CD4-positive, alpha-beta memory T cell (primary cell): ENCODE measurements at places on chromosomes 11 and 22. TPM values are rescaled to one million over a fixed set of nuclear protein-coding genes. Genes with fewer than 3 reads are reported as not detected.

Gene MYO7A
- total RNA-seq = 0.20 TPM

DNA sequence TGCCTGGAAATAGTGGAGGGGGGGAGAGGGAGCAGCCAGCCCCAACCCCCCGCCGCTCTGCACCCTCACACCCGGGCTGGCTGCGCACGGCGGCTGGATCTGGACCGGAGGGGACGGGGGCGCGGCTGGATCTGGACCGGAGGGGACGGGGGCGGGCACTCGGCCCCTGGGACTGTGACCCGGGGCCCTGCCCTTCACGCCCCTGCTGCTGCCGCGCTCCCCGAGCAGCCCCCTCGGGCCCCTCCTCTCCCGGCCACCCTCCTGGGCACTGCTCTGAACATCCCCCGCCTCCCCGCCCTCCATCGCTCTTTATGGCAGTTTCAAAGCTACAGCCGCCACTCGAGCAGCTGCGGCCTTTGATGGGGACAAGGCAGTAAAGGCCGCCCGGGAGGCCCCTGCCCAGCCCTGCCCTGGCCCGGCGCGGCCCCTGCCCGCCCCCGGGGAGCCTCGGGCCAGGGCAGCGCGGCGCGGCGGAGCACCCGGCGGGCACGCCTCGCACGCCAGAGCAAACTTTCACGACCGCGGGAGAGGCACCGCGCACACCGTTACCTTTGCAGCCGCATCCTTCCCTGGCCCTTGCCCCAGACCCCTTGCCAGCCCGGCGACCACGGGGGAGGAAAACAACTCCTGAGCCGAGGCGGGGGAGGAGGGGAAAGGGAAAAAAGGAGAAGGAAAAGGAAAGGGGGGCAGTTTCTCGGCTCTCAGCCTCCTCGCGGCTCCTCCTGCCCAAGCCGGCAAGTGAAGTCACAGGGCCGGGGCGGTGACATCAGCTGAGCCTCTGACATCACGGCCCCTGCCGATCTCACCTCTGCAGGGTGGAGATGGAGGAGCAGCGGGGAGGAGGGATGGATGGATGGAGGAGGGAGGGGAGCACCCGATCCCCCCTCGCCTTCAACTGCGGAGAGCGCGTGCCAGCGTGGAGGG lies 13.1 kb upstream of the TCF20 start:
- DNase-seq = peak; percentile 53

DNA sequence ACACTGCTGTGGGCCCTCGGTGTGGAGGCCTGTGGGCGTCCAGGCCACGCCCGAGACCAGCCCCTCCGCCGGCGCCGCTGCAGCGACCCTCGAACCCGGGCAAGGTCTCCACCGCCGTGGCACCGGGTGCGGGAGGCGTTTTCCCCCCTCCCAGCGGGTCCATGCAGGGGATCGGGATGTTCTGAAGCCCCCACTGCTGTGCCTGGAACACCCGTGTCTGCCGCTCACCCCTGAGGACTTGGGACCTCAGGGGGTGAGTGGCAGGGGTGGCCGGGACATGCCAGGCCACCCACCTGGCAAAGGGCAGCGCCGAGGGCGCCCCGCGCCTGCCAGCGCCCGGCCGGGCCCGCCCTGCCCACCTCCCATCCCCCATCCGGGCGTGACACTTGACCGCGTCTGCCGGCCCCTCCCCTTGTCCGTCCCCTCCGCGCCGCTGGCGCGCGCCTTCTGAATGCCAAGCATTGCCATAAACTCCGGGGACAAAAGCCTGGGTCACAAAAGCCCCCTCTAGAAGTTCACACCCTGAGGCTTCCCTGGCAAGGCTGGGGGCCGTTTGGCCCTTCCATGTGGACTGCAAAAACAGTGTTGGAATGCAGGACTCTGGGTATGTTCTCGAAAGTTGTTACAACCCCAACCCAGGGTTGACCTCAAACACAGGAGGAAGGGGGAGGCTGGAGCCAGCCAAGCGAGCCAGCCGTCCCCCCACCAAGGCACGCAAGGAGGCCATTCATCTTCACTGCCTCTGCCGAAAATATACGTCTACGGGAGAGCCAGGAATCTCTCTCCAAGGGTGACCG lies 819 bp upstream of the KCNQ1OT1 start:
- no peak for DNase-seq

DNA sequence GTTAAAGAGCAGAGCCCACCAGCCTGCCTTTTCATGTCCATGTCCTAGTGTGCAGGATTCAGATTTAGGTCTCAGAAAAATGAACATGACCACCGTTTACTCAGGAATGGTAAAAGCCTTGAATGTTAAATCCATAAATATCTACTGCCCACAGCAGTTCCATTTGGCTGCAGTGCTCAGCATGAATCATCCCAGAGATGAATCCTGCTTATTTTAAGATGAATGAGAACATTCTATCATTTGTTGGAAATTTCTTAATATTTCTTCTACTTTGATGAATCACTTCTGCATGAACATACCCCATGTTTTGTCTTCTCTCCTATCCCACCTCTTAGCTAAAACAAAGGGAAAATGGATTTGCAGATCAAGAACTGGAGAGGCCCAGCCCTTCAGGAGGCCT lies 47.5 kb upstream of the AQP11 start:
- DNase-seq = no peak

GRCh38 chr11:15882876-15883454 lies 473.4 kb downstream of the SOX6 start:
- DNase-seq = no peak

DNA sequence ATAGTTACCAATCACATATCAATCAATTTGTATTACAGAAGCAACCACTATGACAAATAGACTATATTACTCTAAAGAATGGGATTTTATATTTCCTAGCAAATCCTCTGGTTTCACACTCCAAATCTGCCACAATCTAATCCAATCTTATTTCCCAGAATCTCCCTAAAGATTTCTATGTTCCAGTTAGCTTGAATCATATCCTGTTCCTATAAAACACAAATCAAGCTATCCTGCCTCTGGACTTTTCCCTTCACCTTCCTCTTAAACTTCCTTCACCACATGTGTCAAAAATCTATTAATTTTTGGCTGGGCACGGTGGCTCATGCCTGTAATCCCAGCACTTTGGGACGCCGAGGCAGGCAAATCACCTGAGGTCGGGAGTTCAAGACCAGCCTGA lies 50.0 kb downstream of the PIK3C2A start:
- no peak for DNase-seq

Gene C11orf86
- not detected for total RNA-seq

Gene SLC5A12
- not detected for total RNA-seq

Gene RTN4R
- total RNA-seq = 2.1 TPM

- no peak for DNase-seq
Observed at GRCh38 chr11:18704698-18705097, 6.1 kb downstream of the TMEM86A start.

- DNase-seq = no peak
Observed at GRCh38 chr22:16957781-16958180, 50.2 kb downstream of the GAB4 start.

- DNase-seq = no peak
Observed at GRCh38 chr22:35349704-35350538, 31.0 kb upstream of the HMOX1 start.

GRCh38 chr11:57374966-57375365 lies 6.0 kb downstream of the PRG3 start:
- DNase-seq = no peak

Gene KRTAP5-10
- total RNA-seq = not detected

GRCh38 chr11:77557553-77557952 lies 32.2 kb upstream of the AQP11 start:
- DNase-seq = no peak

DNA sequence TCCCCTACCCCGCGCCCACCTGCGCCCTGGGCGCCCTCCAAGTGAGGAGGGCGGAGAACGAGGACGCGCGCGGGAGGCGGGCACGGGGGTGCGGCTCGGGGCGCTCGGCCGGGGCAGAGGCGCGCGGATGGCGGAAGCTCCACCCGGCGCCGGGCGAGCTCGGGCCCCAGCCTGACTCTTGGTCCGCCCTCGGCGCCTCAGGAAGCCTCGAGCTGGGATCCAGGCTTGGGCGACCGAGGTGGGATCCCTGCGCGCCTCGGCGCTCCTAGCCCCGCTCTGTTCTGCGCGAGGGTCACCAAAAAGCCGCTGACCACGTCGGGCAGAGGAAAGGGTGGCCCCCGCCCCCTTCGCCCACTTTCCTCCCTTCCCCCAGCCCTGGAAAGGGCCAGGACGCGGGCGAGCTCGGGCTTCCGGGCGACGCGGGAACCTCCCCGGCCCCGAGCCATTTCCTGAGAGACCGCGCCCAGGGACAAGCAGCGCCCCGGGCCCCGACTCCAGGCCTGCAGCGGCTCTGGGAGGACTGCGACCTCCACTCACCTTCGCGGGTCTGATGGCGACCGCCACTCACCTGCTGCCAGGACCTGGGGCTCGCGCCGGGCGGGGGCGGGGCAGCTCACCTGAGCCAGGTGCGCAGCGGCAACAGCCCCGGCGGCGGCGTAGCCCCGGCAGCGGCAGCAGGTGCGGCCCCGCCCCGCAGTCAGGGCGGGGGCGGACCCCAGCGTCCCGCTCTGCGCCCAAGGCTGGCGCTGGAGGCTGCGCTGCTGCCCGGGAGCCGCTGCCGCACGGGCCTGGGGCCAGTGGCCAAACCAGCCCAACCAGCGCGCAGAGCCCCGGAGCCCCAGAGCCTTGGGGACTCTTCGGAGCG lies 2.2 kb upstream of the SIGIRR start:
- DNase-seq = peak; percentile 52

DNA sequence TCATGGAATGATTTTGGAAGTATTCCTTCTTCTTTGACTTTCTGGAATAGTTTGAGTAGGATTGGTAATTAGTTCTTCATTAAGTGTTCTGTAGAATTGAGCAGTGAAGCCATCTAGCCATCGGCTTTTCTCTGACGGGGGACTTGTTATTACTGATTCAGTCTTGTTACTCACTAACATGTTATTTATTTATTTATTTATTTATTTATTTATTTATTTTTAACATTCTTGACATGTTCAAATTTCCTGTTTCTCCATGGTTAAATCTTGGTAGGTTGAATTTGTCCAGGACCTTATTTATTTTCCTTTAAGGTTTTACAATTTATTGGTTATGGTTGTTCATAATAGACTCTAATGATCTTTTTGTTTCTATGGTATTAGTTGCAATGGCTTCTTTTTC lies 15.2 kb upstream of the OR10Q1 start:
- DNase-seq = no peak

DNA sequence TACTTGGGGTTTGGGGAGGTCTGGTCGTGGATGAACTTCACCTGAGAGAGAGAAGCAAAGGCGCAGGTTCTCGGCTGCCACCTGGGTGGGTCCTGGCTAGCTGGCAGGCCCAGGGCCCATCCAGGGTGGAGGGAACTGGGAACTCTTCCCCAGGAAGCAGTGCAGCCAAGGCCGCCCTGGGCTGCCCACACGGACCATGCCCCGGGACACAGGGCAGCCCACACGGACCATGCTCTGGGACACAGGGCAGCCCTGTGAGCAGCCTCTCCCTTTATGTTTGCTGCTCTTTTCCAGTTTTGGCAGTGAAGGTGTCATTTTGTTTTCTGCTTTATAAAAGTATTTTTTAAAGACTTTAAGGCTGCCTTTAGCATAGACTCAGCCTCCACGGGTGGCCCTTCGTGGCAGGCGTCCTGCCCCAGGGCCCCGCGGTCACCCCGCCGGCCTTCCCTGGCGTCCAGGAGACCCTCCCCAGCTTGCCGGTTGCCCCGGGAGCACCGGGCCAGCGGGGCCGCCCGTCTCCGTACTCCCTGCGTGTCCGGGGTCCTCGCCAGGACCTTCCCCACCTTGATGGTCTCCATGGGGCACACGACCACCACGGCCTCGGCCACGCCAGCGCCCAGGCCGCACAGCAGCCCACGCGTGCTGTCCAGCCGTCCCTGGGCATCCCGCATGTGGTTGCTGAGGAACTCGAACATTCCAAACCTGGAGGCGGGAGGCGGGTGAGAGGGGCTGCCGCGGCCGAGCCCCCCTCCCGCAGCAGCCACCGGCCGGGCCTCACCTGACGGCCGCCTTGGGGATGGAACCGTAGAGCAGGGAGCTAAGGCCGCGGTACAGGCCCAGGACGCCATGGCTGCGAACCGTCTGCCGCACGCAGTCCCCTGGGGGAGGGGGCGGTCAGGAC lies 1.1 kb downstream of the SLC25A1 start:
- no peak for DNase-seq

Gene SHANK2
- total RNA-seq = not detected

Gene MAJIN
- total RNA-seq = 0.44 TPM

Gene KRTAP5-8
- not detected for total RNA-seq

Gene SLC22A9
- not detected for total RNA-seq

- peak; percentile 59 for DNase-seq
Observed at GRCh38 chr11:75706260-75706729, 11.3 kb upstream of the MOGAT2 start.

Gene NXPE2
- total RNA-seq = not detected

DNA sequence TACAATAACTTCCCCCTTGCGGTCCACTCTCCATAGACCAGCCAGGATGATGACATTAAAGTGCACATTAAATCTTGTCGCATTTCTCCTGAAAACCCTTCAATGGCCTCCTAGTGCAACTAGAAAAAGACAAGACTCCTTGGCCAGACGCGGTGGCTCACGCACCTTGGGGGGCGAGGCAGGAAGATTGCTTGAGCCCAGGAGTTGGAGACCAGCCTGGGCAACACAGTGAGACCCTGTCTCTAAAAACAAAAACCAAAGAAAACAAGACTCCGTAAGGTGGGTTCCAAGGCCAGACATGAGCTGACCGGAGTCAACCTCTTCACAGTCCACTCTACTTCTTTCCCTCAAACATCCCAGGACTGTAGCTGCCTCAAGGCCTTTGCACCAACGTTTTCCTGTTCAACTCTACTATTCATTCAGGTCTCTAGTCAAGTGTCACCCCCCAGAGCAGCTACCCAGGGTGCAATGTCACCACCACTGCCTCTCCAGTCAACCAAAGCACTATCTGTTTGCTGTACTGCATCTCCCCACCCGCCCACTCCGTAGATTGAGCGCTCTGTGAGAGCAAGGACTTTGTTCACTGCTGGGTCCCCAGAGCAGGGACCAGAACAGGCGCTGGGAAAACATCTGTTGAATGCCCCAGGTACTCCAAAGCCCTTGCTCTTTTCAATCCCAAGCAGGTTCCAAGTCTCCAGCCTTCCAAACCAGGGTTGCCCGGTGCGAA lies 739 bp downstream of the ZMAT5 start:
- DNase-seq = no peak

- peak; percentile 95 for DNase-seq
Observed at GRCh38 chr22:30265823-30266444, 717 bp downstream of the OSM start.

- no peak for DNase-seq
Observed at GRCh38 chr11:94576306-94576705, 9.1 kb downstream of the PIWIL4 start.
